Stimulated activated CD4-positive, alpha-beta T cell treated with anti-CD3 and anti-CD28 coated beads, Interleukin-1b, Interleukin-23, amount 100 ng/mL, for 48 hours (primary cell): ENCODE measurements at places on chromosomes 16 and 17.
A peak's percentile ranks its signal among the peaks of the same experiment; 100 is the strongest.

GRCh38 chr17:4833941-4834680 lies 971 bp downstream of the MINK1 start:
- DNase-seq: no peak

DNA sequence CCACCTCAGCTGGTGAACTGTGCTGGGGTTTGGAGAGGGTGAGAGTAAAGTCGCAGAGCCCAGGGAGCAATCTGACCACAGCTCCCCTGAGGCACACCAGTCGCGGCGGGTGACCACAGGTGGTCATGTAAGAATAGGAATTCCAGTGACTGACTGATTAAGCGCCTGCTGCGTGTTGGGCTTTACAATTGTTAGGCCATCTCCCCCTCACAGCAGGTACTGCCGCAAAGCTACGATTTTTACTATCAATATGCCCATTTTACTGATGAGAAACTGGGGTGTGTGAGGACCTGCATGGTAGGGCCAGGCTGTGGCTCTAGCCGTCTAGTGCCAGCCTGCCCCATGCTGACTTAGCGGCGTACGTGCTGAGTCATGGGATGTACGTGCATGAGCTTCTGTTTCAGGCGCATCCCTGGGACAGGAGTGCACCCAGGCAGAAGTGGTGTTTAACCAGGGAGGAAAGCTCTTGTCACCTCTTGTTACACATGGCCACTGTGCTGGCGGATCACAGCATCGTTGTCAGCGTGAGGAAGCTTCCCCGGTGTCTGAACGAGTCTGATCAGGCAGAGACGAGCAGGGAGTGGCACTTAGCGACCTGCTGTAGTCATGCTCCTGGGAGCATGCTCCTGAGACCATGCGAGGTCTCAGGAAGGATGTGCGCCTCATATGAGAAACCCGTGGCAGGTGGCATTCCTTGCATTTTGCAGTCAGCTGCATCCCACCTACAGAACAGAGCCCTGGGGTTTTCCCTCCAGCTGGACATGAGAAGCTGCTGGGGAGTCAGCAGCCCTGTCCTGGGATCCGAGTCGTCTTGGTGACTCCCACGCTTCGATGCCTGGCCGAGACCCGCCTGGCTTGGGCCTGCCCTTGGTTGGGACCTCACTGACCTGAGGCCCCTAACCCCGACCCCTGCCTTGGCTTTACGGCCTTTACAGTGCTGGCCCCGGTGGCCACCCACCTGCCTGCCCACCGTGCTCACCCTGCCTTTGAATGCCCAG lies 163.7 kb upstream of the CHMP6 start:
- DNase-seq: no peak

DNA sequence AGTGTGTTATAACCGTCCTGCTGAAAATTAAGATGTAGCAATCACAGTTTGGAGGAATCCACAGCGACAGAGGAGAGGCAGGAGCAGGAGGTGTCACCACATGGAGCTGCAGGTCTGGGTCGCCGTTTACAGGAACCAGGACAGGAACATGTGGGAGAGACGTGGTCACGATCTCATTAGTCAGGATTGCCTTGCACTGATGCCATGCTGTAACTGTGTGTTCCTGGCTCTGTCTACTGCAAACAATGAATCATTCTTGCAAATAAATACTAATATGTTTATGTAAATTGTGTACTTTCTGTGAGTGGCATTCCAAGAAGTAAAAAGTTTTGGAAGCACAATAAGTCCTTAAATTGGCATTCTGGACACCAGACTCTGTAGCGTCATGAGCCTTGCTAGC lies 271.8 kb downstream of the CPPED1 start:
- peak; percentile 11 for DNase-seq

GRCh38 chr16:82756283-82756599 lies 129.5 kb downstream of the CDH13 start:
- DNase-seq: no peak

- DNase-seq: no peak
Observed at GRCh38 chr17:79922116-79922601, 82.9 kb upstream of the CBX4 start.

GRCh38 chr17:17933775-17934174 lies 38.4 kb downstream of the TOM1L2 start:
- DNase-seq: no peak

DNA sequence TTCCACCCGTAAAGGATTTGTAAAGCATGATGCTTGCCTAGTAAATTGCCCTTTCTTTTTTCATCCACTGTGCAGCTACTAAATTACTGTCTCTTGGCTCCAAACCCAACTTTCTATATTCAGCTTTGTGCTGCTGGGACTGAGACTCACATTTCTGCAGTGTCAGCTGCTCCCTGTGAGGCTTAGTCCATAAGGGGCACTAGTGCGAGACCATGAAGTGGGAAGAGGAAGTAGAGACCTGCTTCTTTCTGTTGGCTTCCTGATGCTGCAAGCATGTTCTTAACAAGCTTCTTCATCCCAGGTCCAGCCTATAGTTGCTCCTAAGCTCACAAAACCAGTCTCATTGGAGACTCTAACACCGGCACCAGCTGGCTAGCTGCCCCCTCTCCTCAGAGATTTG lies 74.9 kb upstream of the HS3ST2 start:
- DNase-seq: no peak

DNA sequence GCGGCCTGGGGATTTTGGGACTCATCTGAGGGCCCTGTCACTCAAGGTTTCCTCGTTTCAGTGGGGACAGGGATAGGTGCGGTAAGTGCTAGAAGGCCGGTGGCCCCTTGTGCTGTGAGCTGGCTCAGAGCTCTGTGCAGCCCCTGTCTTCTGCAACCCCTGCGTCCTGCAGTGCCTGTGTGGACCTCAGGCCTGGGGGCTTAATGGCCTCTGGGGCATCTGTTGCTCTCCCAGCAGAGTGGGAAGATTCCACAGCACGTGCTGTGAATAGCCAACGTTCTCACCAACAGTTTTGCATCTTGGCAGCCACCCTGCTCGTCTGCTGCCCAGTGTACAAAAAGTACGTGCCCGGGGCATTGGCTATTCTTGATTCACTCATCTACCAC lies 4.9 kb downstream of the FOXC2 start:
- DNase-seq: no peak

DNA sequence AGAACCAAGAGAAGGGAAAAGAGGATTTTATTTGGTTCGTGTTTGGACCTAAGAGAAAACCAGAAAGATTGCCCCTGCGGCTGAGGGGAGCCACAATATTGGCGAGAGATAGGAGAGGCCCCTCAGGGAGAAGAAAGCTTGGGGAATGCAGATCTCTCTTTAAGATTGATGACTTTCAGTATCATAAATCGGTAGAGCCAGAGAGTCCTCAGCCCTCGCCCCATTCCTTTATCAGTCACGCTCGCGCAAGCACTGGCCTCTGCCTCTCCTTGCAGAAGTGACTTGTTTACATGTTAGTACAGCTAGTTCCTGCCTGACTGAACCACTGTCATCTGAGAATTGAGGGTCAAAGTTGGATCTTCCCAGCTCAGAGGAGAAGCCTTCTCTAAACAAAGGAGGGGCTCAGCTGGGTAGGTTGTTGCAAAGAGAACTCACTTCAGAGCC lies 21.5 kb upstream of the KRT19 start:
- DNase-seq: no peak

- peak; percentile 42 for DNase-seq
Observed at GRCh38 chr17:57622683-57623433, 122.2 kb downstream of the CCDC182 start.

- DNase-seq: no peak
Observed at GRCh38 chr17:77531641-77532040, 390.9 kb downstream of the SEC14L1 start.

GRCh38 chr17:17851103-17852002 lies 14.6 kb upstream of the SREBF1 start:
- DNase-seq: no peak

- DNase-seq: no peak
Observed at GRCh38 chr16:74825016-74825415, 50.4 kb upstream of the FA2H start.
